ENCODE measurements at places on chromosomes 4 and X.

GRCh38 chr4:22884157-22884556 lies 191.4 kb downstream of the GBA3 start:
- no peak for DNase-seq

GRCh38 chr4:70969076-70969475 lies 24.4 kb upstream of the DCK start:
- no peak for DNase-seq

- no peak for DNase-seq
These were observed 14.3 kb upstream of the NAT8L start for GRCh38 chr4:2044542-2045517.

- DNase-seq: no peak
These were observed 46.7 kb upstream of the MXRA5 start for GRCh38 chrX:3393178-3393577.

DNA sequence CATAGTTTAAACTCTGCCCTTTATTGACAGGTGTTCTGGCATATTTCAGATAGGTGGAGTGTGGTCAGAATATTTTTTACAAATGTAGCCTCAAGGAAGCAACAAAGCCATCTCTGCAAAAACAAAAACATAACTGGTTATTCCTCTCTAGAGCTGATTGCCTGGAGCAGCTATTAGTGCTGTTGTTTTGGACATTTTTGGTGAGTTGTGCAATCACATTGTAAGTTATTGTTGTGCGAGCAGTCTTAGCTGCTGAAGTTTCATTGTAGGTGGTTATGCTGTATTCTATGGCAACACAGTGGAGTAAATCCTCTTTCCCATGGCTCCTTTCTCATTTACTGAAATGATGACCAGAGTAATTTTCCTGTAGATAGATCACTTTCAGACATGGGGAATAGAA lies 1413.0 kb downstream of the PCDH7 start:
- DNase-seq: no peak

- no peak for DNase-seq
These were observed 147.7 kb downstream of the SHROOM3 start for GRCh38 chr4:76582817-76583087.

DNA sequence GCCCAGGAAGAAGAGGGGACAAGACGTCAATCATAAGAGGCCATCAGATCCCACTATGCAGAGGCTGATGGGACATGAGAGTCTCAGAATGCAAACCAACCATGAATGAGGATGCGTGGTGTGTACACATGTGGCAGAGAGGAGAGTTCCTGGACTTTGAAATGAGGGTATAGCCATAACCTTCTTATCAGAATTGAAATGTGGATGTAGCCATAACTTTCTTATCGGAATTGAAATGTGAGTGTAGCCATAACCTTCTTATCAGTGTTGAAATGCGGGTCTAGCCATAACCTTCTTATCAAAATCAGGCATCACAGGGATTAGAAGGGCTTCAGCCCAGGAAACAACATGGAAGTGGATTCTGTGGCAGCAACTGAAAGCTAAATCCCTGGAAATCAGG lies 415.5 kb upstream of the FAT1 start:
- no peak for DNase-seq

DNA sequence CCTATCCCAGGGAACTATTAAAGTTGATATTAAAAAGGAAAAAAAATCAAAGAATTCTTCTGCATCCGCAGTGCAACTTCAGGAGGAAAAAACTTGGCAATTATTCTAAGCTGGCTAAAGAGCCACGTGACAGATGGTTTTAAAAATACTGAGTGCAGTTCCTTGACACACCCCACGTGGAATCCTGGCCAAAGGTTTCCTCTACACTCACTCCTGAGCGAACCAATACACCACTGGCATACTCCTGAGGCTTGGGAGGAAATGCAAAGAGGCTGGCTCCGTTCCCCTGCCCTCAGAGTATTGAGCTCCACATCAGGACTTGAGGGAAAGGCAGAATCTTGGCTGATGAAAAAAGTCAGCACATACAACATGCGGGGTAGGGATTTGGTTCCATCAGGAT lies 133.8 kb upstream of the ATP6AP2 start:
- DNase-seq: no peak
